Effector memory CD4-positive, alpha-beta T cell (primary cell): ENCODE measurements at places on chromosomes 4 and X.
A peak's percentile ranks its signal among the peaks of the same experiment; 100 is the strongest.

DNA sequence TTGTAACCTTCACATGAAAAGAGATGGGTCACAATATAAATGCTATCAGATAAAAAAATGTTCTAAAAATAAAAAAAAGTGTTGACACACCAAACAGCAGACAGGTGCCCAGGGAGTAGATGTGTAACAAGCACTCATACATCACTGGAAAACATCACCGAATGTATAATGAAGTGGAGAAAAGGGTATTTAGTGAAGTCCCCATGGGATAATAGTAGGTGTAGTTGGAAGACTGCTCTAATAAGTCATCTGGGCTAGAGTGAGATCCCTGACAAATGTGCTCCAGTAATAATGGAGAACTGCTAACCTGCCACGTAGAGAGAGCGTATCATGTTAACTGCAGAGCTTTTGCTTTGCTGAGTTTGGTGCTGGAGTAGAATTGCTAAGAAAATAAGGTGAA lies 152.0 kb downstream of the GRIA2 start:
- no peak for DNase-seq

DNA sequence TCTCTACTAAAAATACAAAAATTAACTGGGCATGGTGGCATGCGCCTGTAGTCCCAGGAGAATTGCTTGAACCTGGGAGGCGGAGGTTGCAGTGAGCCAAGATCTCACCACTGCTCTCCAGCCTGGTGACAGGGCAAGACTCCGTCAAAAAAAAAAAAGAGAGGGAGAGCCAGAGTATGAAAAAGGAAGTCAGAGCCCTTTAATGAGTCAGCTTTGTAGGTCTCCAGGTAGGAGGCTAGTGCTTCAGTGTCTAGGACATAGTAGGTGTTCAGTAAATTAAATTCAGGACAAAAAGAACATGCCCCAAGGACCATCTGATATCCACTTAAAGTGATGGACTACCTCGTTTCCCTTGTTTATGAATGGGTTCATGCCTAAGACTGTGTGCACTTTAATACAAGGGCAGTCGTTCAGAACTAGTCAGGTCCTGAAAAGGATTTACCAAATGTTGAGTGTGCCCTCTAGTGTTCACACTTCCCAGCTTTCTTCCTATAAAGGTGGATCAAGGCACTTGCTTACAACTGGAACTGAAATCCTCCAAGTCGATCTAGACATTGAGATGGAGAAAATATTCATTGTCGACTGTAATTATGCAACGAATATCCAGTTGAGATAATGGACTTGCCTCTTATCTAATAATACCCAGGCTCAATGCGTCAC lies 29.0 kb downstream of the F9 start:
- DNase-seq: no peak

DNA sequence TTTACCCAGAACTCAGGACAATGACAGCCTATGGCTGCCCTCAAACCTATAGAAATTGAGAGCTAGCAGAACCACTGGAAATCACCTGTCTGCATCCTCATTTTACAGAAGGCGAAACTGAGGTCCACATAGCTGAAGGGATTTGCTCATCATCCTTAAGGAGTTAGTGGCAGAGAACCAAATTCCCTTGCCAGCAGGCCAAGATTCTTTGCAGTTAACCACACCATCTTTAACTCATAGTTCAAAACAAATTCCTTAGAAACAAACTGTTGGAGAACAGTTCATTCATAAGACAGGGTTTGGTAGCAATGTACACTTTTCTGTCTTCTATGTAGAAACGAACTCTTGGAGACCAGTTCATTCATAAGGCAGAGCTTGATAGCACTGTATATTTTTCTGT lies 37.9 kb upstream of the RAP2C start:
- no peak for DNase-seq

DNA sequence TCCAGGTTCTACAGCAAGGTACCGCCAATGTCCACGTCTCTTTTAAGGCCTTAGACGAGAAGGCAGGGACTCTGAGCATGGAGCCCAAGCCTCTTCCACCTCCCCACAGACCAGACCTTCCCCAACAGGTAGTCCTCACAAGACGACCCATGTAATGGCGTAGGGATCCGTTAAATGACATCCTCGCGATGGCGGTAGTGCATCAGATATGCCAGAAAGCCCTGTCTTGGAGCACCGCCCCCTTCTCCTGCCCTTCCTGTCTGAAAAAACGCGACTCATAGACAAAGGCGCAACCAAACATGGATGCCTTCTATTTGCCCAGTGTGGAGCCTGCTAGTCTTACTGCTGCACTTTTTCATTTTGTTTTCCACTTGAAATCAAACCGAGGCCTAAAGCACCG lies 185.4 kb downstream of the OR13H1 start:
- DNase-seq: peak; percentile 75

GRCh38 chr4:6751611-6752485 lies 30.7 kb upstream of the KIAA0232 start:
- DNase-seq: no peak

DNA sequence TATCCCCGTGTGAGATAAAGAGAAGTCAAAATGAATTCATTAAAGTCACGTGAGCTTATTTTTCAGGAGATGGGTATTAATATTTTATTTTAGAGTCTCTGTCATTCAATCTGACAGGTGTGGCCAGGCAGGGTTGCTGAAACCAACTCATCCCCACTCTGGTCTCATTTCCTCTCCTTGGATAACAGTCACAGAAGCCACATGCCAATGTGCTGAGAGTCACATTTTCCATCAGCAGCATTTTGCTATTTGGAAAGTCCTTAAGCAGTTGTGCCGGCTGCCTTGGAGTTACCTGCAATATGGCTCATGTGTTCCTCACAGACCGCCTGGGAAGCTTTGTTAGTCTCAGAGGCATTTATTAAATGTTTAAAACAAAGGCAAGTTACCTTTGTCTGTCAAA lies 302.3 kb downstream of the DCHS2 start:
- DNase-seq: no peak

DNA sequence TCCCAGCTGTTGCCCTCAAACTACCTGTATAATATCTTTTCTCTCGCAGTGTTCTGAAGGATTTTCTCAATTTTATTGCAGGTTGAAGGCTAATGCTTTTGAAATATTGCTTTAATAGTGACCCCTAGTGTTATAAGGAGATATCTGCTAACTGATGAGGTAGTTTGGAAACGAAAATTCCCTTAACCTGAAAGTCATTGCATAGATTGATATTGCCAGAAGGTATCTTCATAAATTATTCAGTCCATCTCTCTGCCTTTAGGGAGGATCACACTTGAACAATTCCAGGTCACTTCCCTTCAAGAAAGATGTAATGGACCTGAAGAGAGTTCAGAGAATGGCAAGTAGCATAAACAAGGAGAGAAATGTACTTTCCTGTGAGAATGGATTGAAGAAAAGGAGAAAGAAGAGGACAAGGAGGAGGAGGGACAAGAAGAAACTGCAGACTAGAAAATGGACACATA lies 44.1 kb downstream of the TIGD4 start:
- DNase-seq: no peak

- no peak for DNase-seq
Measured at GRCh38 chr4:29722253-29722652, 997.9 kb upstream of the PCDH7 start.

- DNase-seq: no peak
Measured at GRCh38 chr4:11589676-11590075, 161.0 kb upstream of the HS3ST1 start.

- DNase-seq: no peak
Measured at GRCh38 chrX:109845996-109846395, 112.9 kb upstream of the ACSL4 start.

- no peak for DNase-seq
Measured at GRCh38 chr4:65968831-65969558, 298.7 kb upstream of the EPHA5 start.

- no peak for DNase-seq
Measured at GRCh38 chr4:30341731-30342130, 378.4 kb upstream of the PCDH7 start.

- no peak for DNase-seq
Measured at GRCh38 chrX:68915778-68916177, 87.0 kb downstream of the EFNB1 start.

GRCh38 chr4:87042221-87042620 lies 107.4 kb downstream of the AFF1 start:
- DNase-seq: no peak

DNA sequence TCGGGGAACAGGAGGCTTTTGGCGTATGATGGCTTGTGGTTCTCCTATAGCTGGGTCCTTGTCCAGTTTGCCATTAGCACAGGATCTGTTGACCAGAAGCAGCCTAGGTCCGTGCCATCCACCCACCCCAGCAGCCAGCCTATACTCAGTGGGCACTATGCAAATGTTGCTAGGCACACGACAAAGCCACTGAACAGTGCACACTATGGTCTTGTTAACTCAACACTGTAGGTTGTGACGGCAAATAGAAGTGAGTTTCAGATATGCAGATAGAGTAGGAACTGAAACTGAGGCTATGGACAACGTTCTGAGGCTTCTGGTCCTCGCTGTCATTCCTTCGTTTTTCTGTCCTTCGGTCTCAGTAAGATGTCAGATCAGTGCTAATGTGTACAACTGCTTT lies 541.3 kb upstream of the TENM3 start:
- DNase-seq: no peak
